ENCODE measurements at places on chromosomes 12 and 14. TPM values are rescaled to one million over a fixed set of nuclear protein-coding genes. Genes with fewer than 3 reads are reported as not detected.

The GNPNAT1 gene
- total RNA-seq = 45.6 TPM

The RERGL gene
- not detected for total RNA-seq

The WNT1 gene
- total RNA-seq = not detected

The CEBPE gene
- 0.13 TPM for total RNA-seq

The ZDHHC22 gene
- total RNA-seq = not detected

The FBXO33 gene
- 17.9 TPM for total RNA-seq

The MORN3 gene
- total RNA-seq = 1.0 TPM

The CLEC2A gene
- not detected for total RNA-seq

The B4GALNT1 gene
- total RNA-seq = 2.9 TPM

The PRKD1 gene
- 12.0 TPM for total RNA-seq

The SIX6 gene
- not detected for total RNA-seq

The PLD4 gene
- 0.13 TPM for total RNA-seq

The KRT83 gene
- not detected for total RNA-seq

The SUOX gene
- total RNA-seq = 13.9 TPM

The HNF1A gene
- total RNA-seq = not detected

The NUP107 gene
- total RNA-seq = 66.2 TPM
